ENCODE measurements at places on chromosomes 2 and 18.

- DNase-seq: no peak
These were observed 630 bp downstream of the PPM1G start for GRCh38 chr2:27408601-27409320.

DNA sequence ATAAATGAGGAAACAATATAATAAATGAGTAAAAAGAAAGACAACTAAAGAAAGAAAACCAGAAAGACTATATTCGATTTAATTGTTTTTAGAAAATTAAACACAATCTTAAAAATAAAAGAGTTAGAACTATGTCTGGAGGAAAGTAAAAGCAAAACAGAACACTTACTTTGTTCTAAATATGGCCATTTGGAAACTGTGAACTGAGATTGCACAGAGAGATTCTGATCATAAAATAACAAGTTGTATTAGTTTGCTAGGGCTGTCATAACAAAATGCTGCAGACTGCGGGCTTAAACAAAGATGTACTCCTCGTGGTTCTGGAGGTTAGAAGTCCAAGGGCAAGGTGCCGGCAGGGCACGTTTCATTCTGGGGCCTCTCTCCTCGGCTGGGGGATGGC lies 128.1 kb upstream of the AQP4 start:
- no peak for DNase-seq

DNA sequence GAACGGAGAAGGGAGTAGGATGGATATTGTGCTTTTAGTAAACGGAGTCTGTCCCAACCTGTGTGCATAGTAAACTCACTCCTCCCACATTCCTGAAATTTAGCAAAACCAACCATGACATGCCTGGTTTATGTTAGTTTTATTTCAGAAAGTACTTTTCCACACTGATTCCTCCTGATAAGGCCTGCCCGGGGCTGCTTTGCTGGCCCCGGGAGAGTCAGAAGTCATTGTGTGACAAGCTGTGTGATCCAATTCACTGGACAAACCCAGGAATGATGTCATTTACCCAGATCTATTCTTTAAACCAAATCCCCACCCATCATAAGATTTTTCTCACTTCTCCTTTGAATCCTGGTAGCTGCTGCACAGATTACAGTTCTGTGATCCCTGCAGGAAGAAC lies 109.0 kb downstream of the SETBP1 start:
- DNase-seq: no peak

DNA sequence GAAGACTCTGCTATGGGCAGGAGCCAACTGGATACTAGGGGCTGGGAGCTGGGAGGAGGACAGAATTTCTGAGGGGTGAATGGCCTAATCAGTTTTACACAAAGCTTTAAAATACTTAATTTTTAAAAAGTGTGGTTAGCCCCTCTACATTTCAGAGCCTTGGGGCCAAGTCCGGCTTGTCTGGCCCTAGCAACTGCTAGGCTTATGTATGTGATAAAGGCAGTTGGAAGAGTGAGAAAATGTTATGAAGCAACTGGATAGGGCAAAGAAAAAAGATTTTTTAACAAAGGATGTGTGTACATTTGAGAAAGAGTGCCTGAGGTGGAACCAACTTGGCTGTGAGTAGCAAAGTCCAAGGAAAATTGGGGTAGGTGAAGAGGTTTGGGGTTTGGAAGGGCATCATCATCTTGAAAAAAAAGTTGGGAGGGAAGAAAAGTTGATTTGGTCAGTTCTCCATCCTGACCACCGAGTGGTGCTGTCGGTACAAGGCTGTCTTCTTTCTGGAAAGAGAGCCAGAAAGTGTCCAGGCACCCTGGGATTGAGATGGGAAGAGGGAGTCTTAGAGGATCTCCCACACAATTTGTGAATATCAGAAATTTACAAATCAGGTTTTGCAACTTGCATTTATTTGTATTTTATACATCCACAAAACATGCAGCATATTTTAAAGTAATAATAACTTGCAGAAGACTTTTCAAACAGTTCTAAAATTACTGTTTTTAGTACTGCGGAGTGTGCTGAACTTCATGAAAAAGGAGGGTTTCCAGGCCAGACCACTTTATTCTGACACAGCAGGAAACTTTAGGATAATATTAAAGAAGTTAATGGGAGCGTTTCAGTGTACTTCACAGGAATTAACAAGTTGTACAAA lies 10.5 kb upstream of the CDK15 start:
- DNase-seq: no peak
